Vagina (tissue), 2 donors: ENCODE measurements at places on chromosomes 3 and 15. TPM values are rescaled to one million over a fixed set of nuclear protein-coding genes. Genes with fewer than 3 reads are reported as not detected.

DNA sequence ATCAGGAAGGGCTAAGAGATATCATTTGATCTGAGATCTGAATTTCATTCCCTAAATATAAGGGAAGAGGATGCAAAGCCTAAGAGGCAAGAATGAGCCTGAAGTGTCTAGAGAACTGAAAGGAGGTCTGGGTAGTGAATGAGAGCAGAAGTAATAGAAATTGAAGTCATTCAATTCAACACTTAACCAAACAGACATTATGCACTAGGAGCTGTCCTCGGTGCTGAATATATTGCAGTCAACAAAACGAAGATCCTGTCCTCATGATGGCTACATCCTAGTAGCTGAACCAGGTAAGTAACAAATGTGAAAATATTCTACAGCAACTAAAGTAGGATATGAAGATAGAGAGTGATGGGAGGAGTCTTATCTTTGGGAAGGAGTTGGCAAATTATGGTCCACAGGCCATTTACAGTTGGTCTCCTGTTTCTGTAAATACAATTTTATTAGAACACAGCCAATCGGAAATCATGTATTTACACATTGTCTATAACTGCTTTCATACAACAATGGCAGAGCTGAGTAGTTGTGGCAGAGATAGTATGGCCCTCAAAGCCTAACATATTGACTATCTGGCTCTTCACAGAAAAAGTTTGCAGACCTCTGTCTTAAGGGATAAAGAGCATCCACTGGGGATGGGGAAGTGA, 192.9 kb upstream of the CADPS start:
- H3K27ac ChIP-seq, result no peak overlapping the region
- H3K4me3 ChIP-seq, result no peak overlapping the region
- DNase-seq, result no peak
- H3K27me3 ChIP-seq, result no peaks in the 10 kb centered on the region
- no peaks in the 10 kb centered on the region for H3K4me1 ChIP-seq

DNA sequence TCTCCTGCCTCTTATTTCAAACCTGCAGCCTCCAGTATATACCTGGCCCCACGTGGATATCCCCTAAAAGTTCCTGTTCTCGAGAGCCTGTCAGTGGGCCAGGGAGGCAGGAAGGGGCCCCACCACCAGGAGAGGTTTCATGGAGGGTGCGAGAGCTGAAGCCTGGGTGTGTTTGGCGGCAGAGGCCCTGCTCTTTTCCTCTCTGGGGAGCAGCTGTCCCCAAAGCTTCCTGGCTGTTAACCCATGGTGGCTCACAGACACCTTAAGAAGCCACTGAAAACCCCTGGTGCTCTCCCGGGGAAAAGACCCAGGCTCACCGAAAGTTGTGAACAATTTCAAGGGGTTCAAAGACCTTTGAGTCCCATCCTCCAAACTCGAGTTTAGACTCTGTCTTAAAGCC, 1.1 kb downstream of the PRRT3 start:
- H3K4me3 ChIP-seq, result peak overlapping the region; percentile 53
- DNase-seq, result no peak
- H3K27ac ChIP-seq, result no peak overlapping the region
- H3K27me3 ChIP-seq, result no peaks in the 10 kb centered on the region
- no peaks in the 10 kb centered on the region for H3K36me3 ChIP-seq

The MKRN3 gene
- not detected for total RNA-seq

GRCh38 chr3:120022729-120023128, 71.5 kb downstream of the GSK3B start:
- DNase-seq, result no peak
- peaks cover 43% of the 10 kb centered on the region for H3K4me1 ChIP-seq
- no peak overlapping the region for H3K4me3 ChIP-seq
- H3K27me3 ChIP-seq, result no peaks in the 10 kb centered on the region

- no peak for DNase-seq
- H3K4me3 ChIP-seq, result no peak overlapping the region
- no peaks in the 10 kb centered on the region for H3K4me1 ChIP-seq
- no peaks in the 10 kb centered on the region for H3K27me3 ChIP-seq
Observed at GRCh38 chr3:161336661-161337060, 34.7 kb downstream of the SPTSSB start.

DNA sequence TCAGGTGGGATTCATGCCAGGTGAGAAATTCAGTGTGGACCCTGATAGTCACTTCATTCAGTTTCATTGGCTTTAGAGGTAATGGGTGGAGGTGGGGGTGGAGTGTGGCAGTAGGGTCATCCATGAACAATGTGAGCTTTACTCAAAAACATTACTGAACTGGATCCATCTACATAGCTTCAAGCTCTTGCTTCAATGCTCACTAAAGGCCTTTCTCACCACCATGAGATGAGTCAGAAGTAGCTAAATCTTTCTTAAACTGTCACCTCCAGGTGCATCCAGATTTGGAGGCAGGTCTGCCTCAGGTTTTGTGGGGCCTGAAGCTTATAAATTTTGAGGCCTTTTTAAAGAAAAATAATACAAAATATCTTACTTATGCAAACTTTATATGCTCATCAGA, 363.6 kb downstream of the CHST2 start:
- no peak overlapping the region for H3K4me3 ChIP-seq
- no peaks in the 10 kb centered on the region for H3K4me1 ChIP-seq
- H3K36me3 ChIP-seq, result no peaks in the 10 kb centered on the region
- H3K27ac ChIP-seq, result no peak overlapping the region
- DNase-seq, result no peak

DNA sequence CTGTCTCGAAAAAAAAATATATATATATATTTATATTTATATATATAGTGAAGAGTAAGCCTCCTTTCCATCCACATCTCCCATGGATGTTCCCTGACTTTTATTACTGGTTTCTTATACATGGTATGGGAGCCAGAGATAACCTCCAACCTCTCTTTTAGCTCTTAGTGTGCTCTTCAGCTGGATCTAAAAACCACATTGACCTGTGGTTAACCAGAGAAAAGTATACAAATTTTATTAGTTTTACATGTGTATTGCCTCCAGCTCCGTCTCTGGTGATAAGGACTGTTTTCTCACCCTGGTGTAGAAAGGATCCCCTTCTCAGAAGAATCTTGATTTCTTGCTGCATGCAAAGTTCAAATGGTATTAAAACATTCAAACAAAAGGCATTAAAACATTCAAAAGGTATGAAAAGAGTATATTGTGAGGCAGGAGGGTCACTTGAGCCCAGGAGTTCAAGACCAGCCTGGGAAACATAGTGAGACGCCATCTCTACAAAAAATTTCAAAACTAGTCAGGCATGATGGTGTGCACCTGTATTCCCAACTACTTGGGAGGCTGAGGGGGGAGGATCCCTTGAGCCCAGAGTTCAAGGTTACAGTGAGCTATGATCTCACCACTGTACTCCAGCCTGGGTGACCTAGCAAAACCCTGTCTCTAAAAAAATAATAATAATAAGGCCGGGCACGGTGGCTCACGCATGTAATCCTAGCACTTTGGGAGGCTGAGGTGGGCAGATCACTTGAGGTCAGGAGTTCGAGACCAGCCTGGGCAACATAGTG, 13.5 kb upstream of the TTBK2 start:
- H3K36me3 ChIP-seq, result no peaks in the 10 kb centered on the region
- no peaks in the 10 kb centered on the region for H3K27me3 ChIP-seq
- no peak for DNase-seq
- no peak overlapping the region for H3K27ac ChIP-seq
- no peak overlapping the region for H3K4me3 ChIP-seq

GRCh38 chr3:125461896-125462295, 58.1 kb downstream of the SNX4 start:
- no peak overlapping the region for H3K4me3 ChIP-seq
- no peak overlapping the region for H3K27ac ChIP-seq
- H3K4me1 ChIP-seq, result no peaks in the 10 kb centered on the region
- H3K27me3 ChIP-seq, result no peaks in the 10 kb centered on the region
- H3K36me3 ChIP-seq, result no peaks in the 10 kb centered on the region

DNA sequence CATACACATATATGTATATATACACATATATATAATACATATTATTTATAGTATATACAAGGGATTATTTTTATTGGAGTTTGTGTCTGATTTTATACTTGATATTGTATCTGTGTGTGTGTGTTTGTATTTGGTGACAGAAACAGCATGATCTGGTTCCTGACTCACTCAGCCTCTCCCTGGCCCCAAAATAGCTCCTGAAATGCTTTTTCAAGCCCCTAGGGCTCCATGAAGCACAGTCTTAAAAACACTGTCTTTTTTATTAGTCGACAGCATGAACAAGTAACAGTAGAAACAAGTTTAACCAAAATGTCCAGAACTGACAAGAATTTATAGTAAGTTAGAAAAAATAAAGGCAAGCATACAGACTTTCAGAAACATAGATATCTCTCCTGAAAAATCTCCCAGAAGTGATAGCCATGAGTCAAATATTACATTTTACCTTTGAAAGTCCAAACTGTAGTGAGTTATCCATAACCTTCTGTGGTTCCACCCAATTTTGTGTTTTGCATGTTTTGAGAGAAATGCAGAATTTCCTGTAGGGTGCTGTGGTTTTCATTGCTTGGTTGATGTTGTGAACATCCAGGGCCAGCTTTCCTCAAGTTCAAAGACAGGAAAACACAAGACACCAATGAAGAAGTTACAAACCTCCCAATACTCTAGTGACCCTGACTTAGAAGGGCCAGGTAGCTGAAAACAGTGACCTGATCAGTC, 98.5 kb upstream of the CCDC80 start:
- no peak for DNase-seq
- no peaks in the 10 kb centered on the region for H3K36me3 ChIP-seq
- no peaks in the 10 kb centered on the region for H3K27me3 ChIP-seq
- H3K27ac ChIP-seq, result peak overlapping the region; percentile 10
